ENCODE measurements at places on chromosomes 11 and 22.

DNA sequence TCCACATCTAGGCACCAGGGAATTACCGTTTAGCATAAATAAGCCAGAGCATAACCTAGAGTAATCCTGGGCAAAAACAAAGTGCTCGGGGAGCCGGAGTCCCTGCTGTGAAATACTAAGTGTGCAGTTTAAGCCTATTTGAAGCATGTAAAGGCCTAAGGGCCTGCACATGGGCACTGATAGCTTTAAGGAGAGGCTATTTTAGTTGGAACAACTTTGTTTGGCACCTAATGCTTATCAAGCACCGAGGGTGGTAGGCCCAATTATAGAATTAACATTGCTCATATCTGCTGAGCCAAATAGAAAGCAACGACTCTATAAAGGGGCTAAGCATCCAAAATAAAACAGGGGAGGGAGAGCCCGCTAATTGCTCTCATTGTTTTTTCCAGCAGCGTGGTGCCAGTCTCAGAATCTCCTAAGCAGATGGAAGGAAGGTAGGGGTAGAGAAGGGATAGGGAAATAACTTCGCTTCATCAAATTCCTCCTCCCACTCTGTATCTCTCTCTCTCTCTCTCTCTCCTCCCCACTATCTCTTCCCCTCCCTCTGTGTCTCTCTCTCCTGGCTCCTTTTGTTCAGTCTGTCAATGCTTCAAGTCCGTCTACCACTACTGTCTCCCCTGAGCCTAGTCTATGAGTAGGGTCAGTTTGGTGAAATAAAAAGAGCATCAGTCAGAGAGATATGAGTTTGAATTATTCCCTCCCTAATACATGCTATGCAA, 292.8 kb downstream of the NXPE2 start:
- no peak for DNase-seq

GRCh38 chr11:45541693-45542434, 123.6 kb downstream of the CHST1 start:
- DNase-seq = no peak

- no peak for DNase-seq
Measured at GRCh38 chr11:46263120-46263519, 14.3 kb upstream of the CREB3L1 start.

DNA sequence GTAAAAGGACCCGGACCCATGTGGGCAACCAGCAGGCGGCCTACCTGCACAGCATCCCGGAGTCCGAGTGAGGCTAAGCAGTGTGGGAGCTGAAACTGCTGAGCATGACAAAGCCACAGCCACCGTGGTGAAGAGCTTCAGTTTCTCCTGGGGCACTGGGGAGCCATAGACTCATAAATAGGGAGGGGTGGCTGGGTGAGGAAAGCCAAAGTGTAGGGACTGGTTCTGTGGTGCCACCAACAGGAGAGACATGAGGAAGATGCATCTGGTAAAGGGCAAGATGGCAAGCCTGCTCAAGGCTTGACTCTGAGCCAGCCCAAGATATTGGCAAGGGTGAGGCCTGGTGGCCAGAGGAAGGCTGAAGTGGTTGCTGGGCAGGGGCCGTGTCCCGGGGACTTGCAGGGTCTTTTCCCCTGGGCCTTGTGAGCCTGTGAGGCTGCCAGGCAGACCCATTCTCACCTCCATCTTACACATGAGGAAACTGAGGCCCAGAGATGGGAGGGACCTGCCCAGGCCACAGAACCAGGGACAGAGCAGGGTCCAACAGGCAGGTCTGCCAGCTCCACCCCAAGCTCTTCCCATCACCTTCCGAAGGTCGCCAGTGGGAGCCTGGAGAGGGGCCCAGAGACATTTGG, 30.4 kb downstream of the CYTH4 start:
- DNase-seq = no peak

GRCh38 chr11:18012122-18012905, 533 bp downstream of the SERGEF start:
- no peak for DNase-seq

DNA sequence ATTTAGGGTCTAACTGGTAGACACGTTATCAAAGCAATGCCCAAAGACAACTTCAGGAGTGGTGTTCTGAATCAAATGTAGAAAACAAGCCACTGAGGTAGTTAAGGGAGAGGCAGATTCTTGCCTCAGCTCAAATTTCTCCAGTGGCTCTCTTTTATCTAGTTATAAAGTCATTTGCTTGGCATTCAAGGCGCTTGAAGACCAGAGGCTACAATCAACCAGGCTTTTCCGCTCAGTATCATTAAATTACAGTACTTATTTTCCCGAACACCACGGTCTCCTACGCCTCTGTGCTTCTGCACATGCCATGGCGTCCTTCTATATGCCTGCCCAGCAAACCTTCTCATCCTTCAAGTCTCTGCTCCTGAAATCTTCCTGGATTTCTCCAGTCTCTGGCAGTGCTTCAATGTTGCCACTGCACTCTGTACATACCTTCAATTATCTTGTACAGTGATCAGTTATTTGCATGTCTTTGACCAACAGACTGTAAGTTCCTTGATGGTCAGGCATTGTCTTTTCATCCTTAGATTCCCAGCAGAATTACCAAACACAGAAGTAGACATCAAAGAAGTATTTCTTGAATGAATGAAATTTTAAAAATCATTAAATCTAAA, 1.4 kb downstream of the POGLUT3 start:
- DNase-seq = no peak

DNA sequence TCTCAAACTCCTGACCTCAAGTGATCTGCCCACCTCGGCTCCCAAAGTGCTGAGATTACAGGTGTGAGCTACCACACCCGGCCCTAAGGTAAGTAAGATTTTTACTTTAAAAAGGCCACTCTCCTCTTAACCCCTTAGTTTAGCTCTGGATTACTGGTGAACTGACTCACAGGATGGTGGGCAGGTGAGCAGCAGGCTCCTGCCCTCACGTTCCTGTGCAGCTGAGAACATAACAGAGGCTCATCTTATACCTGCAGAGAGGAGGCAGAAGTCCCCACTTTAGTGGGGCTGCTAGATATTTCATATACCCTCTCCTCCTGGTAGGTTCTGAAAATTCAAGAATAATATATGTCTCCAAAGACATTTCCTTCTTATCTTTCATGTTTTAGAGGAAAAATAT, 17.1 kb upstream of the SERPIND1 start:
- no peak for DNase-seq

GRCh38 chr11:70251659-70252321, 18.7 kb upstream of the PPFIA1 start:
- DNase-seq = no peak

GRCh38 chr22:19761725-19762567, 1.4 kb downstream of the TBX1 start:
- DNase-seq = no peak

DNA sequence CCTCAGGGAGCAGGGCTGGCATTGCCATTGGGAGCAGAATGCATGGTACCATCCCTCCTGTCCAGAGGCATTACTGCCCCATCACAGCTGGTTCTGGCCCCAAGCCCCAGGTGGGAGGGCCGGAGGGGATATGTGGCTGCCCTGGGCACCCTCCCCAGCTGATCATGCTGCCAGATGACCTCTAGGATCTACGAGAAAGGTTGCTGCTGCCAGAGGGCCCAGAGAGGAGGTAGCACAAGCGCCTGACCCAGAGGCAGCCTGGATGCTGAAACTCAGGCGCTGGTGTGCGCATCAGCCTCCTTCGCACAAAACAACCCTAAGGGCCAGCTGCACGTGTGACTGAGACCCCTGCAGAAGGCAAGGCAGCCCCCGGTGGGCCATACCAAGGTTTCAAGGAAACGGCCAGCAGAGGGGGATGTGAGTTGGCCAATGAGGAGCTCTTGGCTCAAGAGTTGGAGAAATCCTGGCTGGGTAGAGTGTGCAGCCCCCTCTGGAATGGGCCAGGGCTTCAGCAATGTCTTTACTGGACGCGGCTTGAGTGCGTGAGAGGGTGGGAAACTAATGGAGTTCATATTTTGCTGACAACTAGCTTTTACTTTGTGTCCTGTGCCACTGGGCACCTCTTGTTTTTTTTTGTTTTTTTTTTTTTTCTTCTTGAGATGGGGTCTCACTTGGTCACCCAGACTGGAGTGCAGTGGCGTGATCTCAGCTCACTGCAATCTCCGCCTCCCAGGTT, 88.3 kb upstream of the PARVA start:
- DNase-seq = no peak

DNA sequence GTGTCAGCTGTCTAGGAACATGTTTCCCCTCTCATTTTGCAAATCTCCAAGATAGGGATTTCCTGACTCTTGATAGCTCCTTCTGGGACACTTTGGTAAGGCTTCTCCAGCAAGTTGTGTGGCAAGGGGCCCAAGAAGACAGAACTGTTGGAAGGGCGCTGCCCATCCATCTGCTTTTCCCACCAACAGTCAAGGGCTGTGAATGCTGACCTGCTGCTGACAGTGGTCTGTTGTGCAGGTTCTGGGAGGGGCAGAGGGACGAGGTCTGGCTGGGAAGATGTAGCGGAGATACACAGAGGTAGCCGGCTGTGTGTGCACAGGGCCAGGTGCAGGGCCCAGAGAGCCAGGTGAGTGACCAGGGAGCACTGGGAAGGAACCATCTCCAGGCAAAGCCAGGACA, 12.2 kb downstream of the BCR start:
- no peak for DNase-seq

- no peak for DNase-seq
Measured at GRCh38 chr11:77069336-77069968, 2.7 kb downstream of the CAPN5 start.

GRCh38 chr11:19907008-19907579, 194.5 kb downstream of the NAV2 start:
- no peak for DNase-seq

- DNase-seq = no peak
Measured at GRCh38 chr11:20087118-20087521, 73.2 kb downstream of the DBX1 start.

DNA sequence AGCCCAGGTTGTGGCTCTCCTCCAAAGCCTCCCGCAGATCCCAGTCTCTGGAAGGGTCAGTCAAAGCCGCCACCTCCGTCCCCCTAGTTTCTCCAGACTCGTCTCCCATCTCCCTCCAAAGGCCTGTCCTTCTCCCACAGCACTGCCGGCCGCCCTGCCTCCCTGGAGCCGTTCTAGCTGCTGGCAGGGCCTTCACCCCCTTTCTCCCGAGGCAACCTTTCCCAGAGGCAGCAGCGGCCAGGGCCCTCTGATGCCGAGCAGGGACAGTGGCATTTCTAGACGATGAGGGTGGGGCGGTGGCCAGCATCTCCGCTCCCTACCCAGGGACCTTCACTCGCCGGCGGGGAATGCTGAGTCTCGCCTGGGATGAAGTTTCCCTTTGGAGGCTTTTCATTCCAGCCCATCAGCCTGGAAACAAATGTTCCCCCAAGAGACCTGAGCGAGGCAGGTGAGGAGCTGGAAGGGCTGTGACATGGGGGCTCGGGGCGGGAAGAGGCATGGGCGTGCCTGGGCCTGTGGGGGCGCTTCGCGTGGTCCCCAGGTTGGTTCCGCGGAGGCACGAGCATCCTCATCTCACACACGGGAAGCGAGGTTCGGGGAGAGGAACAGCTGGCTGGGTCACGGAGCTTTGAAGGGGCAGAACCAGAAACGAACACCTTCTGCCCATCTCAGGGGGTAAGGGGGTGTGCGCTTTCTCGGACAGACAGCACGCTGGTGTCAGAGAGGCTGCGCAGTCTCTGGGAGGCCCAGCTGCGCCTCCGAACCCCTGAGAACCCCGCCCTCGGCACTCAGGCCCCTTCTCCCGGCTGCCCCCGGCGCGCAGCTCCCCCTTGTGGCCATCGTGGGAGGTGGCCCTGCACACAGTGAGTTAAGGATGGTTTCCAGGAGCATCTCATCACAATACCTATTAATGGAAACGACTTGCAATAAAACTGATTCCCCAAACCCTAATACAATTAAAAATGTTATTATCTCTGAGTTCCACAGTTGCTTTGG, 18.1 kb upstream of the KLHL35 start:
- DNase-seq = peak; percentile 48

- DNase-seq = no peak
Measured at GRCh38 chr11:94826415-94826814, 58.3 kb downstream of the AMOTL1 start.

DNA sequence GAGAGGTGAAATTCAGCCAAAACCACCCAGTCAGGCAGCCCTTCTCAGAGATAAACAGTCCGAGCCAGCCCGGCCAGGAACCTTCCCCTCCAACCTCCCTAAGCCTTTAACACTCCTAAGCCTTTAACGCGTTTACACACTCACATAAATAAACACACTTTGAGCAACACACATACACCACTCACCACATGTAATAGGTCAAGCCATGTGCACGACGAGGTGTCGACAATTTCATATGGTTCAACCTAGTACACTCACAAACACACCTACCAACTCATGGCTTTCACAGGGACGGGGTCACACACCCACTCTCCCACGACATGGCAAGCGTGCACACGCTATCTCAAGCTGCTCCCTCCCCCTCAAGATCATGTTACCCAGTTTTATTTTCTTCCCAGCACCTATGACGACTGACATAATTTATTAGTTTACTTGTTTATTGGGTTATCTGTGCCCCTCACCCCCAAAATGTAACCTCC, 15.5 kb downstream of the SLC43A1 start:
- no peak for DNase-seq

GRCh38 chr22:36986242-36986821, 32.9 kb downstream of the TST start:
- DNase-seq = peak; percentile 44

DNA sequence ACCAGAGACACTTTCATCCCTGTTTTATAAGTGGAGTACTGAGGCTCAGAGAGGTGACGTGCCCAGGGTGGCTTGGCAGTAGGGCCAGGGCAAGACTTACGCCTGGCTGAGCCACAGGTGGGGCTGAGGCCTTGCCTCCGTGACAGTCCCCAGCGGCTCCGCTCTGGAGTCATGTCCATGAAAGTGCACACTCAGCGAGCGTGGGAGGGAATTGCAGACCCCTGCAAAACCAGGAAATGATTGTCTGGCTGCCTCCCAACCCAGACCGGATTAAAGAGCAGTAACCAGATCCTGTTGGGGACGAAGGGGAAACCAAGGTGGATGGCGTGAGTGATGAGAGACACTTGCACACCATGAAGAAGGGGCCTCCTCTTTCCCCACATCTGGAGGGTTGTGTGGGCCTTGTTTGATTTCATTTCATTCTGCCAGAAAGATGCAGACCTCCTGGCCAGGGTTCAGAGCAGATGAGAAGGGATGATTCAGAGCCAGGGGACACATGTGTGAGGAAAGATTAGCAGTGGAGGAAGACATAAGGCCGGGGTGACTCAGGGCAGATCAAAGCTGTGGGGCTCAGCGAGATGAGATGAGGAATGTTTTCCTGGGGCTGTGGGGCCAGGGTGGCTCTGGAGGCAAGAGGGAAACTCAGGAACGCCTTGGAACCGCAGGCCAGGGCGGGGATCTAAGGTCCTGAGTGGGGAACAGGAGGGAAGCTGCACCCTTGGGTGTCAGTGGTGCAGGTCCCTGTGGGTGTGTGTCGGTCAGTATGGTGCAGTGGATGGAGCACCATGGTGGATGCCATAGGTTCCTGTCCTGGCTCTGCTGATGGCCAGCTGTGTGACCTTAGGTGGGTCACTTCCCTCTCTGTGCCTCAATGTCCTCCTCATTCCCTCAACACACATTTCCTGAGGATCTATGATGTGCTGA, 29.9 kb upstream of the LRRC32 start:
- no peak for DNase-seq

GRCh38 chr22:33625959-33626358, 294.3 kb downstream of the LARGE1 start:
- DNase-seq = no peak

- DNase-seq = no peak
Measured at GRCh38 chr11:45105984-45106375, 40.5 kb upstream of the PRDM11 start.
